ENCODE measurements at places on chromosomes 5 and 9.

- no peak for DNase-seq
These were observed 14.7 kb downstream of the RAD1 start for GRCh38 chr5:34900652-34901051.

- no peak for DNase-seq
These were observed 9.8 kb downstream of the PPP1R26 start for GRCh38 chr9:135489188-135489906.

GRCh38 chr5:171871711-171872110 is 86.1 kb downstream of the SMIM23 start:
- no peak for DNase-seq

GRCh38 chr9:104025945-104026344 is 68.2 kb upstream of the SMC2 start:
- no peak for DNase-seq

GRCh38 chr5:79464695-79465332 is 49.1 kb downstream of the HOMER1 start:
- no peak for DNase-seq

DNA sequence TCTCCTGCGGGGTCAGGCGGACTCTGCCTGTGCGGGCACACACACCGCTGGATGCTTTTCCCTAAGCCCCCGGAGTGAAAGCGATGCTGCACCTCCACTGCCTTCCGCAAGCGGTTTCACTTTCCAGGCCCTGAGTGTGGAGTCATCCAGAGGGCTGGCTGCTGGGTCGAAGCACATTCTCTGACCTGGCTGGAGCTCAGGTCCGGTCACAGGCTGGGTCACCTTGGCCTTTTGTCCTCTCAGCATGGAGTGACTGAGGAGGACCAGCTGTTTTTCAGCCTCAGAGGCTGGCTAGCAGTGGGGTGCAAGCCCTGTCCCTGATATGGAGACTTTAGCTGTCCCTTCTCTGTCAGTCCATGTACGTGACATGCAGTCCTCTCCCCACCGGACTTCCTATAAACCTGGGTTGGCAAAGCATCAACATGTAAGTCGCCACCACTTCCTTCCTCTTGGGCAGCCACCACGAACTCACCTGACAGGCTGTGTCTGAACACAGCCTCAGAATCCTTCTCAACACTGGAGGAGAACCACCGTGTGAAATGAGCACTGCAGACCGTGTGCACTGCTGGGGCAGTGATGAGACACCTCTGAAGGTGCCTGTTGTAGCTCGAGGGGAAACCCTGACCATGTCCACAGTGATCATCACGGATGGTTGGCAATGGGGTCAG is 51.3 kb downstream of the GADD45G start:
- DNase-seq: no peak

- DNase-seq: no peak
These were observed 232.9 kb upstream of the MVB12B start for GRCh38 chr9:126093771-126094170.

DNA sequence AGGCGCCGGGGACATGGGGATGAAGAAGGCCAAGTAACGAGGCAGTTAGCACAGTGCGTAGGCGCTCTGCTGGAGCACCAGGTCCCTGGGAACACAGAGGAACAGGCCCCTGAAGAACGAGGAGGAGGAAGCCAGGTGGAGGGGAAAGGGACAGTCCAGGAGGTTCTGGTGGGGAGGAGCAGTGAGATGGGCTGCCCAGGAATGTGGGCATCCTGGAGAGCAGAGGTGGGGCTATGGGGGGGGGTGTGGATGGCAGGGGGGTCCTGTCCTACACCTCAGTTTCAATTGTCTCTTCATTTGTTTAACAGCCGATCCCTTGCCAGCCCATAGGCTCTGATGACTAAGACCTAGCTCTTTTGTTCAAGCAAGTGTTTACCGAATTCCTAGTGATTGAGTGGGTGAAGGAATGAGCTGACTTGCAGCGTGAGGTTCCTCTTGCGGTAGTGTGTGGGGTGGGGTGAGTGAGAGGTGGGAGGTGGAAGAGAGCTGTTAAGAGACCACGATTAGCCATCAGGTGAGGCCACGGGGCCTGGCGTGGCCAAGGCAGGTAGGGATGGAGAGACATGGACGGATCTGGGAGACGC is 8.4 kb upstream of the PHYHD1 start:
- no peak for DNase-seq

DNA sequence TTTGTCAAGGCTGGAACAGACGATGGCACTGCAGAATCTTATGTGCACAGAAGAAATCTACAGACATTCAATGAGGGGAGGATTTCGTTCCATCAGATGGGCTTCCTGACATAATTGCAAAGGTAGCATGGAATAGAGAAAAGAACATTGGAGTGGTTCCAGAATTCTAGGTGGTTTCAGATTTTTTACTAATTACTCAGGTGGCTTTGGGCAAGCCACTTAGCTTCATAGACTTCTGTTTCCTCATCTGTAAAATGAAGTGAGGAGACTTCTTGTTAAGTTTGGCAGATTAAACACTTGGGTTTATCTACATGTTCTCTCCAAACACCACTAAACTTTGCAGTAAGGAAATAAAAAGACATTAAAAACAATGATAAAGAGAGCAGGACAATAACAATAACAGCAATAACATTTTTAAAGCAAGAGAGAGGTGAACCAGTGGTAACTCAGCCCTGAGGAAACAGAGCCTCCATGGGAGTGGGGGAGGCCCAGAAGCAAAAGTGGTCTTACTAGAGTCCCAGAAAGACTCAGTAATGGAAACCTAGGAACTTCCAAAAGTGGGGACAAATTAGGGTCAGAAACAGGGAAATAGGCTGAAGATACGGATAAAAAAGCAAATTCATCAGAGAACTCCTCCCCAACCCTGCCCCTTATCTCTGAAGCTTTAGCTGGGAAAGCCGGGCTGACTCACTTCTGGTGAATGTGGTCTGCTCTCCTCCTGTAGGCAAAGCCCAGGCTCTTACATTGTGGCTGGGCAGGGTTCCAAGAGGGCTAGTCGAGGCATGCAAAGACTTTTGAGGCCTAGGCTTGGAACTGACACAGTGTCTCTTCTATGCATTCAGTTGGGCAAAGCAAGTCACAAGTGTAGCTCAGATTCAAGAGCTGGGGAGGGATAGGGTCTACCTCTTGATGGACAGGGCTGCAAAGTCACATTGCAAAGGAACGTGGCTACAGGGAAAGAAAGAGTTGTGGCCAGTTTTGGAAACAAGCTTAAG is 11.8 kb upstream of the ACTBL2 start:
- DNase-seq: no peak

DNA sequence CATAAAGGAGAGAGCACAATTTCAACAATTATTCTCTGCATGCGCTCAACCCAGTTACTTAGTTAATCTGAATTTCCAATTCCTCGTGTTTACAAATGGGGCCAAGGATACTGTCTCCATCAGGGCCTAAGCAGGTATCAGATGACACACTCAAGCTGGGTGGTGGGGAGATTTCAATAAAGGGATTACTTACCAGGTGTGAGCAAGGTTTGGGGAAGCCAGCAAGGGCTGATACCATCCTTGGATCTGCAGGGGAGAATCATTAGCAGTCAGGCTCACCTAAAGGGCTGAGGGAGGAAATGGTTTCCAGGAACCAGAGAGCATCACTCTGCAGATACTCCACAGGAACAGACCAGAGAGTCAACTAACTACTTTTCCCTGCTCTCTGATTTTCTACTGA is 487.1 kb downstream of the NTRK2 start:
- DNase-seq: no peak

GRCh38 chr5:134503937-134504437 is 21.5 kb upstream of the JADE2 start:
- DNase-seq: no peak

DNA sequence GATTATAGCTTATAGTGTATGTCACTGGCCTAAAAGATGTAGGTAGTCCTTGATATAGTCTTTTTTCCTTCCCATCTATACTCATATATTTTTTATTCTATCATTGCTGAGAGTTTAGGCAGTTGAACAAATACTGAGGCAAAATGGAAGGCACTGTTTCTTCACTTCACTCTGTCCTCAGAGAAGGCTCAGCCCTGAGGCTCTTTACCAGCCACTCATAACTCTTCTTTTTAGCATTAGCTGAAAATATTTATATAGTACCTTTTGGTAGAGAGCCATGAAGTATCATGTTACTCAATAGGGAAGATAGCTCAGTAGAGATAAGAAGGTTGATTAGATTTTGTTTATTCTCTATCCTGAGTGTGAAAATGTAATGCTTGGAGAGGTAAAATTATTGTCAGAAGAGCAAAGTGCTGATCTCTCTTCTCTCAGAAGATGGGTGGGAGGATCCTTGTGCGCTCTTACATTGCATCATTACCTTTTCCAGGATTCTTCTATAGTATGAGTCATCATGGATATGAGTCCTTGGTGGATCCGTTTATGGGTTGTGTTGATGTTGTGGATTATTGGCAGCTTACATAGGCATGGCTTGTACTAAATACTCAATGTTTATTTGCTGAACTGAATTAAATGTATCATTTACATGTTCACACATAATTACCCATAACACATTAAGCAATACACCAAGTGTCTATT is 88.1 kb downstream of the ANXA1 start:
- DNase-seq: no peak

- no peak for DNase-seq
These were observed 79.4 kb downstream of the AMBP start for GRCh38 chr9:113998525-113999255.

DNA sequence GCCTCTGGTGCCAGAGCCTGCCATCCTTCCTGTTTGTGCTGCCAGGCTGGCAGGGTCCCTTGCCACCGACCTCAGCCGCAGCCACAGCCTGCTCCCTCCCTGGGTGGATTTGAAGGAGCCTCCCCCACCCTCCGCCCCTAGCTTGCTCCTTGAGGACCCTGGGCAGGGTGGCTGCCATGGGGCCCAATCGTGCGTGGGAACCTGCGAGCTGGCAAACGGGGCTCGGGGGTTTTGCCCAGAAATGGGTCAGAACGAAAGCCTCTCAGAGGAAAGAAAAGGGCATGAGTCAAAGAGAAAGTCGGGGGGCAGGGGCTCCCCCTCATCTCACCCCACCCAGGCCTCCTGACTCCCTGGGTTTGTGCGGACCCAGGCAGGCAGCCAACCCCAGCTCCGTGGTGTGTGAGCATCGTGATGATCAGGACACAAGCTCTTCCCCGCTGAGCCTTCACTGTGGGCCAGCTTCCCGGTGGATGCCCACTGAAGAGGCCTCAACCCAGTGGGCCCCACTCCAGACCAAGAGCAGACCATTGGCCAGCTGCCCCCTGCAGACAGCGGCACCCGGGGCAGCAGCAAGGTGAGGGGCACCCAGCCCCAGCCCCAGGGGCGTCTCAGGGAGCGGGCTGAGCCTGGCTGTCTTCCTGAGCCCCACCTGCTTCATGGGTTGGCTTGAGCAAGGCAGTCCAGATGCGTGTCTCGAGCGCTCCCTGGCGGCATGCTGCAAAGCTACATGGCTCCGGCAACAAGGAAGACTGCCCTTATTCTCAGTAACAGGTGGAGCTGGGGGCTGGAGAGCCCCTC is 3.0 kb upstream of the FUT7 start:
- DNase-seq: peak; percentile 89

GRCh38 chr5:138366632-138367382 is 14.3 kb downstream of the KDM3B start:
- no peak for DNase-seq

DNA sequence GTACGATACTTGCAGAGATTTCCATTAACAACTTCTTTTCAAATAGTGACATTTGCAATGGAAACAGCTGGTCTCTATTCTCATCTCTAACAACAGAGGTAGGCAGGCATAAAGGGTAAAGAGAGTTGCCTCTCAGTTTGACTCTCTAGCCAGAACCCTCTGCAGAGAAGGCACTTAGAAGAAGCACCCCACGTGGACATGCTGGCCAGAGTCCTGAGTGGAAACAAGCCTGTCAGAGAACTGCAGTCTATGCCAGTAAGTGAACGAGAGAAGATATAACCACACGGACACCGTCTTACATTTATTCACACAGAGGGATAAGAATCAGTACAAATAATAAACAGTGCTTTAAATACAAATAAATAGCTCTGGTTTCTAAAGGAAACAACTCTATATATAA is 11.0 kb upstream of the LHX6 start:
- DNase-seq: no peak

GRCh38 chr5:179278119-179278518 is 67.1 kb downstream of the ADAMTS2 start:
- DNase-seq: no peak

GRCh38 chr9:87609002-87609401 is 111.3 kb downstream of the DAPK1 start:
- DNase-seq: no peak

DNA sequence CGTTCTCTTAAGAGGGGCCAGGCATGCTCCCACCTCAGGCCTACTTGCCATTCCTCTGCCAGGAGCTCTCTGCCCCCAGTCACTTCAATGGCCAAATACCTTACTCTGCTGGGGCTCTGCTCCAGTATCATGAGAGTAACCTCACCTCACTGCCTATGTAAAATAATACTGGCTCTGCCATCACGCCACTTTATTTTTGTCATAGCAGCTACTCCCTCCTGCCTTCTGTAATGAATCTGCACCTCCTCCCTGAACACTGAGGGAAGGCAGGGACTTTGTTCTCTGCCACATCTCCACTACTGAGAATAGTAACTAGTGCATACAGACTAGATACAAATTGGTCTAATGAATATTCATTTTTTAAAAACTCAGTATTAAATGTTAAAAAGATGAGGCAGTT is 33.8 kb downstream of the MACROH2A1 start:
- no peak for DNase-seq

DNA sequence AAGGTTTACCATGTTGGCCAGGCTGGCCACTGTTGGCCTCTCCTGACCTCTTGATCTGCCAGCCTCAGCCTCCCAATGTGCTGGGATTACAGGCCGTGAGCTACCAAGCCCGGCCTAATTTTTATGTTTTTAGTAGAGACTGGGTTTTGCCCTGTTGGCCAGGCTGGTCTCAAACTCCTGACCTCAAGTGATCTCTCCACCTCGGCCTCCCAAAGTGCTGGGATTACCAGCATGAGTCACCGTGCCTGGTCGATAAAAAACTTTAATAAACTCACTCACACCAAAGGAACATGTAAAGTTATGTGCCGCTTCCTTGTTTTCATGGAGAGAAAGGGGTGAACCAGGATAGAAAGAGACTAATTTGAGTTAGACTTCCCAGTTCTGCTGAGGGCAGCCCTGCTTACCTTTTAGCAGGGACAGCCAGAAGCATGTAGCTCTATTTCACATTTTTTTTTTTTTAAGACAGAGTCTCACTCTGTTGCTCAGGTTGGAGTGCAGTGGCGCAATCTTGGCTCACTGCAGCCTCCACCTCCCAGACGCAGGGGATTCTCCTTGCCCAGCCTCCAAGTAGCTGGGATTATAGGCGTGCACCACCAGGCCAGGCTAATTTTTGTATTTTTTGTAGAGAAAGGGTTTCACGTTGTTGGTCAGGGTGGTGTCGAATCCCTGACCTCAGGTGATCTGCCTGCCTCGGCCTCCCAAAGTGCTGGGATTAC is 11.4 kb upstream of the HAUS6 start:
- no peak for DNase-seq

DNA sequence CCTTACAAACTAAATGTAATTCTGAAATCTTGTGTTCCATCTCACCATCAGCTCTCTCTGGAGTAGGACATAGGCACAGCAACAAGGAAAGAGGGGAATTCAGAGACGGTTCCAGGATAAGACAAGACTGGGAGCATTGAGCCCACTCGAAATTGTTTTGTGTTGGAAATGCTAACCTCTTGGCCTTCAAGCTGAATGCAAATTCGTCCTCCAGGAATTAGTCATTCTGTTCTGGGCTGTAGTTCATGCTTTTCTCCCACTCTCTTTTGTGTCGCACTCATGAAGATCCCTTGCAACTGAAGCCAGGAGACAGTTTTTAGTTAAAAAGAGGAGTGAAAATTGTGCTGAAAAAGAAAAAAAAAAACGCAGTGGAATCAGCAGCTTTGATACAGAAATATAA is 121.7 kb upstream of the SEMA6A start:
- DNase-seq: no peak

- no peak for DNase-seq
These were observed 111.7 kb downstream of the TLR4 start for GRCh38 chr9:117815948-117816347.
